AG20443 (cell line): ENCODE measurements at places on chromosomes 5 and 9.
A peak's percentile ranks its signal among the peaks of the same experiment; 100 is the strongest.

DNA sequence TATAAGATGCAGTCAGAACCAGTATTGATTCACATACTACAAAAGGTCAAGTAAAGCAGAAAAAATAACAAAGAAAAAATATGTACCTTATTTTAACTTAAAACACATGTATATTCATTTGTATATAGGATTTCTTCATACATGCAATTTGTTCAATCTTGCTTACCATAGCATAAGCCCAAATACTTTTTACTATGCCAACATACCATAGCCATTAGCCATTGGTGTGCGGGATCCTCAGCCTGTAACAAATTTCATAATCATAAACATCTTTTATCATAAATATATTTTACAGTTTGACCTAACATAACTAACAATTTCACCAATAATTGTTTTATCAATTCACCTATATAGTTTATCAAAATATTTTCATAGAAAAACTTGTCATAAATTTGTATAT lies 51.1 kb downstream of the MPDZ start:
- no peak for DNase-seq

- peak; percentile 44 for DNase-seq
Observed at GRCh38 chr5:91401175-91401574, 18.1 kb upstream of the ARRDC3 start.

- DNase-seq, result no peak
Observed at GRCh38 chr5:95729115-95730010, 1.8 kb upstream of the RHOBTB3 start.

DNA sequence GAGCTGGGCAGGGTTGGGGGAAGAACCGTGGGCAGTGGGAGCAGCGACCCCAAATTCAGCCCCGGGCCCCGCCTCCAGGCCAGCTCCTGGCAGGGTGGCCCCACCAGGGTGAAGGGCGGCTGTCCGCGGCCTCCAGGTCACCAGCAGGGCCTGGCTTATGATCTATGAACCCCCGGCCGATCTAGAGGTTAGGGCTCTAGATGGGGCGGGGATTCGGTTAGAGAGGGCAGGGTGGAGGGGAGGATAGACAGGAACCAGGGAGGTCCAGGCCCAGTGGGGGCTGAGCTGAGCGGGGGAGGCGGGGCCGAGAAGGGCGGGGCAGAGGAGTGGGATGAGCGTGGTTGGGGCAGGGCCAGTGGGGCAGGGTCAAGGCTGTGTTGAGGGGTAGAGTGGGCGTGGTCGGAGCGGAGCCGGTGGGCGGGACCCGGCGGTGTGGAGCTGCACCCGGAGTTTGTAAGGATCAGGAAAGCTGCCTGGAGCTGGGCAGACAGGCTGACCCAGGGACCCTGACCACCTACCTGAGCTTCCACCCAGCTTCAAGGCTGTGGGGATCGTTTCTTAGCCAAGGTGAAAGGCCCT lies 29.3 kb upstream of the OBP2B start:
- DNase-seq, result peak; percentile 71

DNA sequence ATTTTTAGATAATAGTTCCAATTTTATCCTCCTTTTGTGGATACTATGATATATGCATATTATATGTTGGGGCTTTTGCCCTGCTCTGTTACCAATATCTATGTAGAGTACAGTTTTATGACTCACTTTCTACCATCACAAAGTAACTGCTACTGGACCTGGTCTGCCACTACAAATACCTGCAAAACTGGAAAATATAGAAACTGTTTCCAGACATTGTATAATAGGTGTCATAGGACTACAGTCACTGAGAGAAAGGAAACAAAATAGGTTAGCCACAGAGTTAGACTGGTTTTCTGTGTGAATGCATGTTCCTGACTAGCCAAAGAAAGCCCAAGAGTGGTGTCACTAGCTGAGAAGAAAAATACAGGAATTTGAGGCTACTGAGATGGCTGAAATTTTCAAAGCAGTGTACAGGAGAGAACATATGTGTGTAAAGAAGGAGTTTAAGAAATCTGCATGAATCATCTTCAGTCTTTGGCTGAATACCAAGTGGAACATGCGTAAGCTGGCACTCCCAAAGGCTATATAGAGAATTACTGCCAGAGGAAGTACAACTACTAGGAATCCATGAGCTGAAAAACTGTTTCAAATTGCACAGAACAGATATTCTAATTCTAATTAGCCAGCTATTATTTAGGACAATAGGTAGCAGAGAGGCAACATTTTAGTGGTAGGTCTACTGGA lies 29.0 kb upstream of the FAM174A start:
- peak; percentile 32 for DNase-seq

GRCh38 chr5:95730730-95731570 lies at the start of gene RHOBTB3:
Gene RHOBTB3, plus strand, starts transcription at chr5:95731336. Its CDS starts 347 bp downstream, at chr5:95731683.
- peak; percentile 86 for DNase-seq

- no peak for DNase-seq
Observed at GRCh38 chr9:113625486-113625885, 162.0 kb downstream of the RGS3 start.

- no peak for DNase-seq
Observed at GRCh38 chr5:42876375-42876844, 64.7 kb upstream of the SELENOP start.

GRCh38 chr5:135188233-135188914 lies 154.3 kb upstream of the PITX1 start:
- no peak for DNase-seq

- DNase-seq, result peak; percentile 43
Observed at GRCh38 chr5:548256-548655, 24.0 kb upstream of the SLC9A3 start.

DNA sequence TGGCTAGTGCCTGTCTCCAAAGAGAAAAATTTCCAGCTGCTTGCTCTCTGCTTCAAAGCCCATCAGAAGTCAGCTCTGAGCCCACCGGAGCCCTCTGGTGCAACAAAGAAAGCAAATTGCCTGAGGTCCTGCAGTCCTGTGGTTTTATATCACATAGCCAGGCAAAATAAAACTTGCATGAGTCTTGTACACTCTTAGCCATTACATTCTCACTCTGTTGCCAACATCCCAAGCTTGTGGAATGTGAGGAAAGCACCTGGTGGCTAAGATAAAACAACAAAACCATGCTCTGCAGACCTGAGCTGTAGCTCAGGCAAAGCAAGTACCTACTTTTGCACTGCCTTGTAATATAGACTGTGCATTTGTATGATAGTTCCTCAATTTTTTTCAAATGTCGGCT lies 133.7 kb downstream of the GPBP1 start:
- DNase-seq, result no peak
